Activated gamma-delta T cell (primary cell): ENCODE measurements at places on chromosomes 6 and 20.

- DNase-seq: peak; percentile 70
Measured at GRCh38 chr6:157981395-157982101, at the start of gene SYNJ2. TSS of gene SYNJ2 (plus strand) at chr6:157981863. CDS start at chr6:157981962, 99 bp downstream.

- no peak for DNase-seq
Measured at GRCh38 chr6:64123761-64124633, 488.4 kb downstream of the PHF3 start.

- DNase-seq: no peak
Measured at GRCh38 chr6:137363805-137364138, 130.4 kb downstream of the OLIG3 start.

- no peak for DNase-seq
Measured at GRCh38 chr20:45049438-45049837, 51.5 kb downstream of the KCNS1 start.

DNA sequence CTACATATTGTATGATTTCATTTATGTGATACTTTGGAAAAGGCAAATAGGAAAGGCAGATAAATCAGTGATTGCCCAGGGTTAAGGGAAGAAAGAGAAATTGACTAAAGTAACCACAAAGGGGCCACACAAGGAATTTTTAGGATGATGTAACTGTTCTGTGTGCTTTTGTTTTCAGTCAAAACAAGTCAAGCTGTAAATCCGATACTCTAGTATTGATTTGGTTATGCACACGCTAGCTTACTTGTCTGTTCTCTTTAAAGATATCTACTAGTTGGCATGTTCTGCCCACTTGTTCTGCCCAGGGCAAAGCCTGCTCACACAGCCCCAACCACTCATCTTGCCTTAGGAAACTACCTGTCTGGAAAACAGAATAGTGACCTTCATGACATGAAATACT lies 6.4 kb downstream of the FBXL4 start:
- DNase-seq: no peak

GRCh38 chr6:145489583-145489982 lies 245.7 kb downstream of the EPM2A start:
- DNase-seq: no peak

DNA sequence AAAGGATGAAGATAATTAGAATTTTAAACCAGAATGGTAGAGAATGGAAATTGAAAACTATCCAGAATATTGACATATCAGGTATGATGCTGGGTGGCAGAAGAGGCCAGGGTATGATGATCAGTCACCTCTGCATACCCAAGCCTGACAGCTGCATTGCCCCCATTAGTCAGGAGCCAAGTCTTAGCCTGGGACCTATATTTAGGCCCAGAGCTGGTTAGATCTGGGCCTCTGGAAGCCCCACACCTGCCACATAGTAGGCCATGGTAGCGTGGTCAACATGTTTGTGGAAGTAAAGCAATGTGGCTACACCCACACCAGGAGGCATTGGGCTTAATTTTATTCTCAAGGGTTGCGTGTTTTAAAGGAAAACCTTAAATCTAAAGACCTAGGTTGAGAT lies 32.1 kb upstream of the CALHM6 start:
- DNase-seq: no peak

DNA sequence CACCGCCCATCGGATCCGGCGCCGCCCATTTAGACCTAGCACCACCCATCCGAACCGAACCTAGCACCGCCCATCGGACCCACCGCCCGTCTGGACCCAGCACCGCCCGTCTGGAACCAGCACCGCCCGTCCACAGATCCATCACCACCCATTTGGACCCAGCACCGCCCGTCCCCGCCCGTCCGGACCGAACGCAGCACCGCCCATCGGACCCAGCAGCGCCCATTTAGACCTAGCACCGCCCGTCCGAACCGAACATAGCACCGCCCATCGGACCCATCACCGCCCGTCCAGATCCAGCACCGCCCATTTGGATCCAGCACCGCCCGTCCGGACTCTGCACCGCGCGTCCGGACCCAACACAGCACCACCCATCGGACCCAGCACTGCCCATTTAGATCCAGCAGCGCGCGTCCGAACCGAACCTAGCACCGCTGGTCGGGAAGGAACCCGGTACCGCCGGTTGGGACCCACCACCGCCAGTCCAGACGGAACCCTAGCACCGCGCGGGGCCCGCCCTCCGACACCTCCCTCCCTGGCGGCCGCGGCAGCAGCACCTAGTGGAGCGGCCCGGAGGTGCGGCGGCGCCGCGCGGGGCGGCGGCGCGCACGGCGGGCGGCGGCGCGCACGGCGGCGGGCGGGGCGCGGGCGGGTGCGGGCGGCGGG lies 348 bp upstream of the AFDN start:
- DNase-seq: peak; percentile 52
